ENCODE measurements at places on chromosomes 3 and 15.

- no peak for DNase-seq
Observed at GRCh38 chr15:31254431-31255175, 72.0 kb upstream of the KLF13 start.

DNA sequence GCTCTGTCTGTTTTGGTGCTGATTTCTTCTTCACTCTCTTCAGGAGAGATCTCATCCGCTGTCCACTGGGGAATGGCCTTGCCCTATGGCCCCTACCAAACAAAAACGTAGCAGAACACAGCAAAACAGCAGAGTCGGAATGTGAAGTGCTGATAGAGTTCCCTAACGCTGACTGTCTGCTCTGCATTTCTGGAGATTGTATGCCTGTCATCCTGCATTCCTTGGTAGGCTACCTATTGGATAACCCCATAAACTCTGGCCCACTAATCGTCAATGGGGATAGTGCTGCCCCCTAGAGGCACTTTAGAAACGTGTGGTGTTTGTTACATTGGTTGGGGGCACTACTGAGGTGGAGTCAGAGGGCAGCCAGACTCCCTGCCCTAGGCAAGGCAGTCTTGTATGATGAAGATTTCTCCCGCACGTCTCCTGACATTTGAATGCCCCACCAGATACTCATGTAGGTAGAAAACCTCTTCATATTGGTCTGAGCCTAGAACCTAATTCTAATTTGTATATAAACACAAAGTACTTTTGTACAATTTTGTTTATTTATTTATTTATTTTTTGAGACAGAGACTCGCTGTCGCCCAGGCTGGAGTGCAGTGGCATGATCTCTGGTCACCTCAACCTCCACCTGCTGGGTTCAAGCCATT is 15.6 kb upstream of the MAGEF1 start:
- peak; percentile 62 for DNase-seq

GRCh38 chr3:33187368-33187634 is 31.3 kb downstream of the SUSD5 start:
- DNase-seq = no peak

GRCh38 chr3:186359078-186359477 is 3.0 kb downstream of the DGKG start:
- no peak for DNase-seq

- peak; percentile 43 for DNase-seq
Observed at GRCh38 chr3:65811086-65811761, 227.5 kb downstream of the MAGI1 start.

- DNase-seq = no peak
Observed at GRCh38 chr15:41809121-41809520, 18.8 kb upstream of the JMJD7 start.

DNA sequence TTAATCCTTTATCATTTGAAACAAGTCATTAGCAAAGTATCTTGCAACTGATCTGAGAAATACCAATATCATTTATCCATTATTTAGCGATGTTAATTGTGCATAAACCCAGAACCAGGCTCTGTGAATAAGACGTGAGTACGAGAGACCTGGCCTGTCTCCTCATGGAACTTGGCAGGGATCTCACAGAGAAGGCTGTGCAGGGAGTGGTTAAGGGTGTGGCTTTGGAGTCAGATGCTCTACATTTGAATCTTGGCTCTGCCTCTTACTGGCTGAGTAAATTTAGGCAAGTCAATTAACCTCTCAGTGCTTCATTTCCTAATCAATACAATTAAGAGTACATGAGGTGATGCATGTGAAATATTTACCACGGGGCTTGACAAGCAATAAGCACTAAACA is 39.9 kb upstream of the TBL1XR1 start:
- DNase-seq = no peak

DNA sequence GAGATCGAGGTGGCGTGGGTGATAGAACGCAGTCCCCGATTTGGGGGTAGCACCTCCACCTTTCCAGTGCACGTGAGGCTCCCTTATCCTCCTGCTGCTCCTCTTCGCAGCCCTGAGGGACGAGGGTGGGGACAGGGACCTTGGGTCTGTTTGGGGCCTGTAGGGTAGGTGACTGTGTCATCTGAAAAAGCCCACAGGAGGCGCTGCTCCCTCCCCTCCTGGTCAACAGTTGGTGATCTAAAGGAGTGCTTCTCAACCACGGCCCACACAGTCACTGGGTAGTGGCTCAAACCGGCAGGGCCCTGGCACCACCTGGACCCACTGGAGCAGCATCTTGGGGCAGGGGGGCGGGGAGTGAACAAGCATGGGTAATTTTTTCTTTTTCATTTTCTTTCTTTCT is 7.1 kb downstream of the LRRK1 start:
- no peak for DNase-seq

DNA sequence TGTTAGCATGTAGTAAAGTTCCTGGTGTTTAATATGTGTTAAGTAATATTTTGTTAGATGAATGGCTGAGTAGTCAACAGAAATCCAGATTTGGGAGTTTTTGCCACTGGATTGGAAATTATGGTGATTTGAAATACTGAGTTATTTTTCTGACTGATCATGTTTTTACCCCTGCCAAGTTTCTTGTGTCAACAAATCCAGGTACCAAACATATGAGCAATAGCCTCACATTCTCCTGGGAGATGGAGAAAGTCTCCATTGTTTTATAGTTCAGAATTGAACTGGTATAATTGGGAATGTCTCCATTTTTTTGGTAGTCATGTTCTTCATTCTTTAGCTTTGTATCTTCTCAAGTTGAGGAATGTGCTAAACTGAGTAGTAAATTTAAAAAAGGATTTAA is 767.2 kb upstream of the LMCD1 start:
- DNase-seq = no peak

DNA sequence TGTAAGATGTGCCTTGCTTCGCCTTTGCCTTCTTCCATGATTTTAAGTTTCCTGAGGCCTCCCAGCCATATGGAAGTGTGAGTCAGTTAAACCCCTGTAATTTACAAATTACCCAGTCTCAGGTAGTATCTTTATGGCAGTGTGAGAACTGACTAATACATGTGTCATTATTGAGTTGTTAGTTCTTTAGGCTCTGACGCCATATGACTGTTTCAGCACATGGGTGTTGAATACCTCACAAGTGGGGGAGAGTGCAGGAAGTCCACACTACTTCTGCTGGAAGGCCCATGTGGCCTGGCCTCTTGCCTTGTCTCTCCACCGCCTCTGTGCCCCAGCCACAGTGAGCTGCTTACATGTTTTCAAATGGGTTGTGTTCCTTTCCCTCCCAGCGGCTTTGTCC is 28.5 kb downstream of the MFSD1 start:
- DNase-seq = no peak

GRCh38 chr3:147497286-147497685 is 88.1 kb downstream of the ZIC1 start:
- DNase-seq = no peak

DNA sequence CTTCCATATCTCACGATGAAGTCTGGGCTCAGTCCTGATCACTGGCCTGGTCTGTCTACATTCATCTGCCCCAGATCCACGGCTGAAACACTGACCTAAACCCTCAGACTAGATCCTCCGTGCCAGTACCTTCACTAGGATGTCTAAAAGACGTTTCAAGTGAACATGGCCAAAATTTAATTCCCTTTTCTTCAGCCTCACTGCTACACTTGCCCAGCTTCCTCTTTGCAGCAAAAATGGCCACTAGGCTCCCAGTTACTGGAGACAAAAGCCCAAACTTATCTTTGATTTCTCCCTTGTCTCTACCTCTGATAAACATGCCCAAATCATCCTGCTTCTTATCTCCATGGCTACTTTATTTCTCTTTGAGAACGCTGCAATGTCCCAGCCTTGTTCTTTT is 1.7 kb downstream of the RASSF1 start:
- DNase-seq = no peak

- peak; percentile 45 for DNase-seq
Observed at GRCh38 chr3:159818399-159818798, 170.2 kb upstream of the IL12A start.

DNA sequence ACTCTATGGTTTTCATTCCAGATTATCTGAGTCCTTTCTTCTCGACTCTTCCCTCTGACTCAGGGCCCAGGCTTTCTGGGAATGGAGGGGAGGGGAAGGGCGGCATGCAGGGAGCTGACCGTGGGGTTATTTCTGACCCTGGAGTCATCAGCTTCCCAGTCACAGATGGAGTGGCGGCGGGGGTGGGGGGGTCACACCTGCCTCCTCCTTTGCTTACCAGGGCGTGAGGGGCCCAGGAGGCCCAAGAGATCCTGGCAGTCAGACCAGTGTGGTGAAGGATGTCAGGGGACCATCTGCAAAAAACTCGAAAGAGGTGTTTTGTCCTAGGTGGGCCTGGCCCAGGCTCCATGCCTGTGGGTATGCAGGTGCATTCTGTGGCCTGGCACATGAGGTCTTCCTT is 996 bp upstream of the XIRP1 start:
- DNase-seq = no peak

DNA sequence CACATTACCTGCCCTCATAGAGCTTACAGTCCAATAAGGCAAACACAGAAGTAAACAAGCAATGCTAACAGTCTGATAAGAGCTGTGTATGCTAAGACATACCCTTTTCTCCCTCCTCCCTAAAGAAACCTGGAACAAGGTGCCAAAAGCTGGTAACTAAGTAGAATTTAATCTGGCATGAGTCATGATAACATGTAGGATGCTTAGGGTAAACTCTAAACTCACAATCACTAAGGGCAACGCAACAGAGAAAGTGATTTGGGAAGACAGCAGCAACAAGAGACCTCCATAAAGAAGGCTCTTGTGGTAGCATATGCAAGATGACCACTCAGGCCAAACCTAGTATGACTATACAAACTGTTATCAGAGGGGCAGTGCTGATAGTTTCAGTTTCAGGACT is 55.5 kb downstream of the MYO1E start:
- DNase-seq = no peak

DNA sequence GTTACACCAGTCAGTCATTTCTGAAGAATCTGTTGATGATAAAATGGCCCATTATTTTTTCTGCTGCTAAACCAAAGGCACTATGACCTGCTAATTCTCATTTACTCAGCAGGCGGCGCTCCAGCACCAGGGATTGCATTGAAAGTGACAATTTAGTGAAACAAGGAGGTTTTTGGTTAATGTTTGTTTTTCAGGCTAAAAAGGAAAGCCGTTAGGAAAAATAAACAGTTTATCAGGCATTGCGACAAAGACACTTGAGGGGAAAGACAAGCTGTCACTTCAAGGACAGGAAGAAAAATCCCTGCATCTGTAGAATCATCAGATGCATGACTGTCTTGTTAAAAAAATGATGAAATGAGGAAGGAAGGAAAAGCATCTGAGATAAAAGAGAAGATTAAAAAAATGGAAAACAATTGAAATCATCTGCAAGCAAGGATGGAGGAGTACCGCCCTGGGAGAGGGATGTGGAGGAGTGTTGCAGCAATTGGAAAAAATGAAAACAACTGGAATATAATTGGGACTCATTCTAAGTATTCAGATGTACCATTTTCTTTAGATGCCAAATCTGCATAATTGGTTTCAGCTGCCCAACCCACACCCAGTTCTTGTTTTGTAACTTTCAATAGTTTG is 54.0 kb downstream of the NR1D2 start:
- peak; percentile 90 for DNase-seq
